Gastroesophageal sphincter (tissue), 4 donors: ENCODE measurements at places on chromosomes 2 and 18. TPM values are rescaled to one million over a fixed set of nuclear protein-coding genes. Genes with fewer than 3 reads are reported as not detected.
A peak's percentile ranks its signal among the peaks of the same experiment; 100 is the strongest.

GRCh38 chr2:120686511-120687168, 49.0 kb upstream of the GLI2 start:
- no peak for ATAC-seq

GRCh38 chr2:149068996-149069888, 30.7 kb downstream of the LYPD6B start:
- ATAC-seq = peak; percentile 41

- no peak for ATAC-seq
These were observed 56.0 kb upstream of the PTPRM start for GRCh38 chr18:7511106-7511505.

DNA sequence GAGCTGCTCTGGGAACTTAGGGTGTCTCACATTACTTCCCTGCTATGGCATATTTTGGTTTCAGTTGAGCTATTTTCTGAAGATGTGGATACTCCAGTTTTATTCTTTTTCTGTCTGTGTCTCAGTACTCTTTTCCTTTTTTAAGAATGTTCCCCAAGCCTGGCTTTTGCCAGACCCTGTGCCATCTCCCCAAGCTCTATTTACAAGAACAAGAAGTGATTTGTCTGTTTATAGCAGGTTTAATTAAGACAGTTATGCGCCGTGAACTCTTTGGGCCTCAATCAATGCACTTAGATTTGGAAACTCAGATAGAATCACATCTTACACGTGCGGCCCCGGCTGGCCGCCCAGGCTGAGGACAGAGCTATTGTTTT, 8.9 kb upstream of the SATB2 start:
- ATAC-seq = no peak

- ATAC-seq = no peak
These were observed 486.8 kb downstream of the PARD3B start for GRCh38 chr2:205032093-205032551.

GRCh38 chr2:156784020-156784701, 348.0 kb downstream of the GPD2 start:
- no peak for ATAC-seq

- ATAC-seq = no peak
These were observed 175.3 kb downstream of the RPIA start for GRCh38 chr2:88866756-88867155.

CRIM1 gene
- 175 TPM for total RNA-seq

GRCh38 chr2:137873536-137874244, 90.6 kb upstream of the HNMT start:
- ATAC-seq = no peak

DNA sequence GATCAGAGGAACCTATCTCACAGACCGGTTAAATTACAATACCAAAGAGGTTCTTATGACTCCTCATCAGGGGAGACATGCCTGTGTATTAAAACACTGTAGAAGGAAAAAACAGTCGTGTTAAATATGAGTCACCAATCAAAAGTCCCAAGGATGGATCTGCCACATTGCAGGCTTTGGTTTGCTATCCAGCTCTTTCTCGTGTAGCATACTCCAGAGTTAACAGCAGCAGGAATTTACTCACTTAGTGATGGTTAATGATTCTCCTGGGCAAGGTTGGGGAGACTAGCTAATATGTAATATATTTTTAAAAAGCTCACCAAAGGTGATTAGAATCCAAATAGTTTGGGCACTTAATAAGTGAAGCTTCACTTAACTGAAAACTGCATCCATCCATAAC, 109.7 kb downstream of the MBD5 start:
- no peak for ATAC-seq

REG1B gene
- not detected for total RNA-seq

GRCh38 chr2:238097988-238098871, 1.9 kb upstream of the ESPNL start:
- peak; percentile 79 for ATAC-seq
